ENCODE measurements at places on chromosomes 3 and 15.

GRCh38 chr3:5194801-5195509 is 7.4 kb downstream of the EDEM1 start:
- DNase-seq = no peak

- DNase-seq = no peak
Measured at GRCh38 chr3:139519998-139520737, 19.4 kb downstream of the RBP1 start.

- DNase-seq = no peak
Measured at GRCh38 chr15:49255966-49256759, 86.1 kb downstream of the GALK2 start.

GRCh38 chr3:110886222-110886893 is 185.3 kb upstream of the NECTIN3 start:
- no peak for DNase-seq
